ENCODE measurements at places on chromosomes 2 and 18.
A peak's percentile ranks its signal among the peaks of the same experiment; 100 is the strongest.

DNA sequence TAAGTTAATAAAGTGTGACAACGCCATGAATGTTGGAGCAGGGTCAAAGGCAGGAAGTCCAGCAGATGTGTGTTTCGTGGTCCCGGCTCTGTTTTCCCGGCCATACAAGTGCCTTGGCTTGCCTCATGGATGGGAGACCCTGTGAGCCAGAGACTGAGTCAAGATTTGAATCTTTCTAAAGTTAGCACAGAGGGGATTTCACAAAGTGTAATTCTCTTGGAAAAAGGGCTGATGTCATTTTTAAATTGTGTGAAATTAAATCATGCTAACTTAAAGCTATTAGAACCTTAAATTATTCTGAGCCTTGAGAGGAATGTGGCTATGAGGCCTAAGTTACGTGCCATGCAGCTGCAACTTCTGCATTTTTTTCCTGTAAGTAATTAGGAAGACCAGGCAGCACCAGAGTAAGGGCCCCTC, 38.3 kb upstream of the RALBP1 start:
- no peak for DNase-seq

DNA sequence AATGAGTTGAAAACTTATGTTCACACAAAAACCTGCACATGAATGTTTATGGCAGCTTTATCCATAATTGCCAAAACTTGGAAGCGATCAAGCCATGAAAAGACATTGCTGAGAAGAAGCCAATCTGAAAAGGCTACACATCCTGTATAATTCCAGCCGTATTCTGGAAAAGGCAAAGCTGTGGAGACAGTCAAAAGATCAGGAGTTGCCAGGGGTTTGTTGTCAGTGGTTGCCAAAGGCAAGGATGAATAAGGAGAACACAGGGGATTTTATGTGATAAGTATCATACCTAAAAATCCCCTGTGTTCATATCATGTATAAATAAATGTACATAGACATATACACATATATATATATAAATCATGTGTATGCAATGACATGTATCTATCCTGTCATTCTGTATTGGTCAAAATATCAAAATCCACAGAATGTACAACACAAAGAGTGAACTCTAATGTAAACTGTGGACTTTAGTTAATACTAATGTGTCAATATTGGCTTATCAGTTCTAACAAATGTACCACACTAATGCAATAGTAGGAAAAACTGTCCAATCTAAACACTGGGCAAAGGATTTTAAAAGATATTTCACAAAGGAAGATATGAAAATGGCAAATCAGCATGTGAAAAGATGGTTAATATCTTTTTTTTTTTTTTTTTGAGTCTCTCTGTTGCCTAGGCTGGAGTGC, 75.8 kb downstream of the PTRHD1 start:
- DNase-seq = no peak

DNA sequence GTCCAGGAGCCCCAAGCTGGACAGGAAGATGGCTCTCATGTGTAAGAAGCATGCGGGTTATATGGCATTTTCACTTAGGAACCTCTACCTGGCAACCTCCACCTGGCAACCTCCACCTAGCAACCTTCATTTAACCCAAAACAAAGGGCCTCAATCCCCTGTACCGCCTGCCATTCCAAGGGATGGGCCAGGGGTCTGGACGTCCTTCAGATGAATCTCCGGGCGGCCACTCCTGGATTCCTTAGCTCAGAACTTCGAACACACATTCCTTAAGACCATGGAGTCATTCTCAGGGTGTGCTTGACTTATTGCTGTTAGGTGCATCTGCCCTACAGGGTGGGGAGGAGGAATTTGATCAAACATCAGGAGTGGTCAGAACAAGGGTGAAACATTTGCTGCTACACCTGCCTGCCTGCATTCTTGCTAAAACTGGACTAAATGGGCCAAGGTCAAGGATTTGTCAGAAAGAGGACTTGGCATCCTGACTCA, 277.6 kb downstream of the PHLPP1 start:
- DNase-seq = no peak

DNA sequence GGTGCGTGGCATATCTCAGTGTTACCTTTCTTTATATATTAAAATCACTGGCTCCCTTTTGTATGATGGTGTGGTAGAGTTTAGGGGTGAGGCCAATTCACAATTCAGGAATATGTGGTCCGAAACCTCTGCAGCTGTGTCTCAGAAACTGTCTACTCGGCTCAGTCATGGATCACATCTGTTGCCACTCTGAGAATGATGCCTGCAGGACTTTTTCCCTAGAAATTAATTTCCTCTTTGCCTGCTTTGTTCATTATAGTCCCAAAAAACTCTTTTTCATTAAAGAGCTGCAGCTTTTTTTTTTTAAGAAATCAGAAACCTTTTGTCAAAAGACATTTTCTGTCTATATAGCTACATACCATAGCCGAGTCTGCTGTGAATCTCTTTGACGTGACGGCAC, 104.9 kb upstream of the NFATC1 start:
- no peak for DNase-seq

- no peak for DNase-seq
Measured at GRCh38 chr2:69616755-69617154, 26.8 kb downstream of the AAK1 start.

DNA sequence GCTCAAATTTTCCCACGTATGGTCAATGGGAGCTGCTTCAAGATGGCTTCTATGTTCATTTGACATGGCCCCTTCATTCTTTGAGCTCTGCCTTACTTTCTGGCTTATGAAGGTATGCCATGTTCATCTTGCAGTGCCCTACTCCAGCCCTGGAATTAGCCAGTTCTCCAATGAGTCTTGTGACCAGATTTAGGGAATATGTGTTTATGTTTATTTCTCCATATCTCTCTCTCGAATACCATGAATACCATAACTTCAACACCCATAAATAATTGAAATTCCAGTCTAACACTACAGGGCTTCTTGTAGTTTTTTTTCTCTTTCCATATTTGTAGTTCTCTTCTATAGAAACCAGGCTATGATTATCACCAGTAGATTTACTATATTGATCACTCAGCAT, 39.7 kb downstream of the EPB41L5 start:
- no peak for DNase-seq

GRCh38 chr2:129802290-129802689, 177.2 kb upstream of the RAB6C start:
- no peak for DNase-seq

DNA sequence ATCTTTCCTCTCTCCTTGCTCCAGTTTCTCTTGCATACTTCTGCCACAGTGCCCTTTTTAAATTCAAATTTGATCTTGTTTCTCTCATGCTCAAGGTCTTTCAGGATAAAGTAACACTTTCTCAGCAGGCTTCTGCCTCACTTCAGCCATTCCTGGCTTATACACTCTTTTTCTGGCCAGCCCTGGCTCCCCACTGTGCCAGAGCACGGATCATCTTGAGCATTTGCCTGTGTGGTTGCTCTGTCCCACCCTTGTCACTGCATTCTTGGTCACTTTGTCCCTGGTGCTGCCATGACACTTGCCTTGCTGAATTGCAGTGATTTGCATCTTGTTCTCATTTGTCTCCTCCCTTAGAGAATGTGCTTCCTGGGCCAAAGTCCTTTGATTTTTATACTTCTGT, 634.3 kb downstream of the TMEM182 start:
- DNase-seq = no peak

GRCh38 chr2:120735746-120736170, at the start of gene GLI2:
GLI2 (plus strand) TSS chr2:120735868; CDS start chr2:120797321, 61,453 bp downstream.
- peak; percentile 40 for DNase-seq

DNA sequence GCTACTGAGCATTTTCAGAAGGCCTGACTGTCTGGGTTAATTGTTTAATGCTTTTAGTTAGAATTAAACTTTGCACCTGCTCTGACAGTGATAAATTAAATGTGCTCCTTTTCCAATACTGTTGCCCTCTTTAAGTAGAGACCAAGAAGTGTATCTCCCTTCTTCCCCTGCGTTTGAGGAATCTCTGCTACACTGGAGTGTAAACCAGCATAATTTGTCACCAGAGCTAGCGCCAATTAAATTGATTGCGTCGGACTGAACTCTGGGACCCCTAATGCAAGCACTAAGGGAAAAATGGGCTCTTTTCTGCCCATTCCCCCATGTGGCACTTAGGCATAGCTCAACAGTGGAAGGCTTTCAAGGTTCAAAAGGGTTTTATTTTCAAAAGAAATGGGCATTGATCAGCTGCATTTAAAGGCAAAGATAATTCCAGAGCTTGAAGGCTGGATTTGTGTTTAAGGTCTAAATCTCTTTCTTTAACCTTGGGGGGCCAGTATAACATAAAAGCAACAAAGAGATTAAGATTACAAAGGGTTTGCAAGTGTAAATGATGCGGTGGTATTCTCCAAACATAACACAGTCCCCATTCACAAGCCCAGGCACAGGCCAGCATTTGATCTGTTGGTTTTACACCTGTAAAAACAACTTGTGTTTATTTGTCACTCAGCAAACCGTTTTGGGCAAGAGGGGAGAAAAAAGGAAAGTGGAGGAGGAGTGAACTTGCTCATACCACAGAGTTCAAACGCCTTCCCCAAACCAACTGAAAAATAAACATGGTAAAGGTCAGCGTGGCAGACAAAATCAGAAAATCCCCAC, 427.6 kb downstream of the BCL11A start:
- no peak for DNase-seq

GRCh38 chr2:134287323-134287722, 33.5 kb downstream of the MGAT5 start:
- no peak for DNase-seq
